ENCODE measurements at places on chromosomes 11 and 22.

GRCh38 chr11:75655605-75656004, 13.2 kb downstream of the MAP6 start:
- DNase-seq: no peak

DNA sequence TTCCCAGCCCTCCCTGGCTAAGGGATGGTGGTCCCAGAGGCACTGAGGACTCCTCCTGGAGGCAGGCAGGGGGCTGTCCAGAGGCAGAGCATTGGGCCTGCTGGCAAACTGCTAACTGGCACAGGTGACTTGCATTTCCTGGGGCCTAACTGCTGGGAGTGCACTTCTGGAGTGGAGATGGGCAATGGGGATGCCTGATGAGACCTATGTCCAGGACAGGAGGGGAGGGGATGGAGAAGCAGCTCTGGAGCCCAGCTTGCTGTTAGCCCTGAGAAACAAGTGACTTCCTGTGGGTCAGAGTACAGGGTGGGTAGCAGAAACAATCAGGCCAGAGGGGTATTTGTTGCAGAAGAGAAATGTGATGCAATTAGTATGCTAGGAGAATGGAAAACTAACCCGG, 253.2 kb downstream of the ST3GAL4 start:
- no peak for DNase-seq

GRCh38 chr11:44709966-44710365, 16.8 kb upstream of the TSPAN18 start:
- no peak for DNase-seq

DNA sequence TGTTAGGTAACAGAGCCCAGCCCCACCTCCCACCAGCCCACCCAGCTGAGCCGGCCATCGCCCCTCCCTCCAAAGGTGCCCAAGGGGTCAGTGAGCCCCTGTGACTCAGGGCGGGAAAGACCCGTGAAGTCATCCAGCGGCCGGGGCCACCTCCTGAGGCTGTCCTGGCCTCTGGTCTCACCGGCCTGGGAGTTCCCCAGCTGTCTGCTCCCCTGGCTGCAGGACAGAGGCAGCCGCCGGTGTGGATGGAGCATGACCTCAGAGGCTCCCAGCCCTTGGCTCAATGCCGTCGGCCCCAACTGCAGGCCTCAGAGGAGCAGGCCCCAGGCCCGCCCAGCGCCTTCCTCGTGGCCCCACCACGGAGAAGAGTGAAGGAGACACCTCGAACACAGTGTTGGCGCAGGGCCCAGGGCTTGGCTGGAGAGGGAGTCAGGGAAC, 28.7 kb downstream of the RPL3 start:
- DNase-seq: no peak

Data from activated CD8-positive, alpha-beta memory T cell treated with anti-CD3 and anti-CD28 coated beads for 4 hours (primary cell).